ENCODE measurements at places on chromosomes 1 and 21.

GRCh38 chr1:177185209-177185608 lies 14.5 kb downstream of the BRINP2 start:
- no peak for DNase-seq

DNA sequence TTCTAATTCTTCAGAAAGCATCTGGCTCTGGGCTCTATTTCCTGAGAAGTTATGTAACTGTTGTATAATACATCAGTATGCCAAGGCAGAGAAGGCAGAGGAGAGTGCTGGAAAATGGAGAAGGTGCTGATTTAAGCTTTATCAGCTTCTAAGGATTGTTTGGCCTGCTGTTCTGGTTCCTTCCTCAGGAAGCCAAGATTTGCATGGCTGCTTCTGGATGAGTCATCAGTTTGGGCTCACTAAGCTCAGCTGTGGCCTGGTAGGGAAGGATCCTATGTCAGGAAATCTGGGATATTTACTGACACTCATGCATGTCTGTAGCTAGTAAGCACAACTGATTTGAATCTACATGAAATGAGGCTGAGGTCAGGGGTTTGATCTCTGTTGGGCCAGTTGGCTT lies 73.2 kb upstream of the ADGRL4 start:
- no peak for DNase-seq

- no peak for DNase-seq
Observed at GRCh38 chr1:22784737-22785136, 74.1 kb downstream of the EPHB2 start.

- DNase-seq, result no peak
Observed at GRCh38 chr1:51293898-51294515, 36.4 kb downstream of the TTC39A start.

- no peak for DNase-seq
Observed at GRCh38 chr1:64121766-64122385, 81.5 kb upstream of the UBE2U start.

DNA sequence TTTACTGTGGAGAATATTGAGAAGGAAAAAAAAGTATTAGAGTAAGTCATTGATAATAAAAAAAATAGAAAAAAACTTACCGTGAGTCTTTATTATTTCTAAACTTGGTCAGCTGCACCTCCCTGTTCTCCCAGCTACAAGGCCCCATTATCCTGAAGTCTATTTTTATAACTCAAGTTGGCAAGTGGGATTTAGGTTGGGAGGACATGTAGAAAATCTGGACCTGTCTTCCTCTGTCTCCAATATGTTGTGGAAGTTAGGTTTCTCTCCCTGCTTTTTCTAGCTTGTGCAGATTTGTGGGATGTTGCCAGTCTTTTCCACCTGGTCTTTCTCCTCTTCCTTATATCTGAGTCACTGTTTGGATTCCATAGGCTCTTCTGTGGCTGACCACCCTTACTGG lies 361.4 kb downstream of the HLX start:
- no peak for DNase-seq

DNA sequence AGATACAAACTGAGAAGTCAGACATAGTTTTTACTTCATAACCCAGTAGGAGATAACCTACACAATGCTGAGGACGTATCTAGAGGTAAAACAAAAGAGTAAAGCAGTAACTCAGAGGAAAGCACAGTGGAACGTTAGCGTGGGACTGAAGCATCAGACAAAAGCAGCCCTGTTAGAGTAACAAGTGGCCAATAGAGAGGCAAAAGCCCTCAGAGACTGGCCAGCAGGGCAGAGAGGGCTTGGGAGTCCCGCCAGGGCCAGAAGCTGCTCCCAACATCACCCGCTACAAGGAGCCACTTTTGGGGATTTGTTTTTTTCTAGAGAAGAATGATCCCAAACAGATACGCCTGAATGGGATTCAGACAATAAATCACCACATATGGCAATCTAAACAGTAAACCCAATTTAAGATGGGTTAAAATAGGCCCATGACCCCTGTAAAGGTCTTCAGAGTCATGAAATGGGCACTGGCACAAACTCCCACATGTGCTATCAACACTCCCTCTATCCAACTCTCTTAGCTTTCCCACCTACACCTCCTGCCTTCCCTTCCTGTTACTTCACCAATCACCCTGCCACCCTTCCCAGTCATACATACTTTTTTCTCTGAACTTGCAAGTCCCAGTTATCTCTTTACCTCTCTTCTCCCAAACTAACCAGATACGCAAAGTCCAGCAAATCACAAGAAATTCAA lies 17.2 kb downstream of the TADA1 start:
- DNase-seq, result no peak

DNA sequence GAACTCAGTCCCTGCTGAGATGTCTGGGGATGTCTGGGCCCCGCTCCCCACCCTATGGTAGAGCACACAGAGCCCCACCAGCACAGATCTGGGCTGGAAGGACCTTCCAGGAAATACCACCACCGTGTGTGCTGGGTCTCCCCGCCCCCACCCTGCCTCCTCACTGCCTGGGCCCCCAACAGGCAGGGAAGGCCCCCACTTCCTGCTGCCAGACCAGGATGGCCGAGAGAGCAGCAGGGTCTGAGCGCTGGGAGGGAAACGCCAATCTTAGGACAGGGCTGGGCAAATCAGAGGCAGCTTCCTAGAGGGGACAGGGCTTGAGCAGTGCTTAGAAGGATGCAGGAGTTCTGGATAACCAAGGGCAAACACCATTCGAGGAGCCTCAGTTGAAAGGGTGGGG lies 11.9 kb downstream of the ADGRB2 start:
- no peak for DNase-seq

- DNase-seq, result no peak
Observed at GRCh38 chr1:156480016-156480370, 20.6 kb downstream of the MEF2D start.

GRCh38 chr1:174689524-174689923 lies 241.8 kb downstream of the GPR52 start:
- DNase-seq, result no peak

- DNase-seq, result no peak
Observed at GRCh38 chr1:56135864-56136147, 443.6 kb downstream of the PLPP3 start.

DNA sequence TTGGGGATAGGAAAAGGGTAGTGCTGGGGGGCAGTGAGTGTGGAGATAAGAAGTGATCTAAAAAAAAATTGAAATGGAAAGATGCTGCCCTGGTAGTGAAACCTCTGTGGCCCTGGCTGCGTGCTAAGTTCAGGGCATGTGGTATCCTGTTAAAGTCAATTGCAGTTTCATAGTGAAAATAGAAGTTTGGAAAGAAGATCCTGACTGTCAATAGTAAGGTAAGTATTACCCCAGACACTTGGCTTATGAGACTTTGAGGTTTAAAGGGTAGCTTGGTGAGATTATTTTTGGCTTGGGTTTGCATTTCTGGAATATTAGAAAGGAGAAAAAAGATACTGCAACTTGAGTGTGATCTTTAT lies 6.8 kb downstream of the ARID1A start:
- DNase-seq, result no peak

GRCh38 chr1:204478172-204478899 lies 16.3 kb downstream of the PIK3C2B start:
- no peak for DNase-seq

- no peak for DNase-seq
Observed at GRCh38 chr1:21896652-21897532, 40.2 kb downstream of the HSPG2 start.

All from activated CD4-positive, CD25-positive, alpha-beta regulatory T cell treated with anti-CD3 and anti-CD28 coated beads, Interleukin-2, amount 50 U/mL, for 72 hours (primary cell).